Right renal cortex interstitium (tissue), 3 donors: ENCODE measurements at places on chromosomes 4 and X. TPM values are rescaled to one million over a fixed set of nuclear protein-coding genes. Genes with fewer than 3 reads are reported as not detected.

DNA sequence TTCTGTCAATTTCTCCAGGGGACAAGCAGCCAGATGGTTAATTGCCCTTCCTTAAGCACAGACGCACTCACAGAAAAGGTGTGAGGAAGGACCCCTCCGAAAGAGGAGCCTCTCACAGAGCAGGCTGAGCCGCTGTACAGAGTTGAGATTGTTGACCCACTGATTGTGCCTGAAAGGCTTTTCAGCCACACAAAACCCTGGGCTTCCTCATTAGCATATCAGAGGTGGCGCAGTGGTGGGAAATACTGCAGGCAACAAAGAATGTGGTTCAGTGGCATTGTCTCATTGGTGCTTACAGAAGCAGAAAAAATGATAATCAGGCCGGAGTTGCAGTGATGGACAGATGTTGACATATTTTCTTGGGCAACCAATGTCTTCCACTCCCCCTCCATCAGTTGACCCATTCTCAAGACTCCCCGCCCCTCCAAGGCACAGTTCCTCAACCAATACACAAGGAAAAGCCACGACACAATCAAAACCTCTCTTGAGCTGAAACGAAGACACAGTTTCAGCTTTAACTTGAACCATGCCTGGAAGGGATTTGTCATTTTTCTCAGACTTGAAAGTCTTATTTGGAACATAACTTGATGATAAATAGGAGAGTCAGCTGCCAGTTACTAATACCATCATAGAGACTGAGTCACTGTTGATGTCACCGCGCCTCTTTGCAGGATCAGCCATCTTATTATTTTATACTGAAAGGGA lies 53.1 kb downstream of the ATXN3L start:
- DNase-seq: no peak

DNA sequence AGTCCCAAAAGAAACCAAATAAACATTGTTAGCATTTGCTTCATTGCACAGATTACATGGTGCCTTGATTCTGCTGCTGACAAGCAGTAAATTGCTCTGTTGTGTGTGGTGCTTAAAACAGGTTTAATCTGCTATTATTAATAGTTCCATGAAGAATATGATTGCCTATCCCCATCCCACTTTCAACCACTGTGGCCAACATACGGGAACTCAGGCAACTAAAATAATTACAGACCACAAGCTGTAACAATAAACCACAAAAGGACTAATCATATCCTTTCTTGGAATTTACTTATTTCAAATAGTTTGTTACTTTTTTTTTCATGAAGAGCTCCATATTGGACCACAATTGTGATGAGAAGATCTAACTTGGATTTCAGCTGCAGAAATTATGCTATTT lies 131.5 kb downstream of the PACRGL start:
- DNase-seq: no peak

DNA sequence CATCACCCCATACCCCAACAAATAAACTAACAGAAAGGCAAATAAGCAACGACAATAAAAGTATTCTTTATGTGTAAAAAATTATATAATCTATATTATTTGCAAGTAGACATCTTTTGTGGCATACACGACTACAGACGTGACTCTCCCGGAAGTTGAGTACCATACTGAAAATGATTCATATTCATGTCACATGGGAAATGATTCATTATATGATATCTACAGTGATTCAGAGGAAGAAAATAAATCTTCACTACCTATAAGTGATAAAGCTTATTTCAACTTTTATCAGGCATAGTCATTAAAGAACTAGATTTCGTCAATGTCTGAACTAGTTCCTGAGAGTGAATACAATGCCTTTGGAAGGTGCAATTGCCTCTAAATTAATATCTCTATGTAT lies 4.6 kb upstream of the ANTXR2 start:
- no peak for DNase-seq

GRCh38 chr4:130985371-130985770 lies 1889.4 kb downstream of the C4orf33 start:
- DNase-seq: no peak

DNA sequence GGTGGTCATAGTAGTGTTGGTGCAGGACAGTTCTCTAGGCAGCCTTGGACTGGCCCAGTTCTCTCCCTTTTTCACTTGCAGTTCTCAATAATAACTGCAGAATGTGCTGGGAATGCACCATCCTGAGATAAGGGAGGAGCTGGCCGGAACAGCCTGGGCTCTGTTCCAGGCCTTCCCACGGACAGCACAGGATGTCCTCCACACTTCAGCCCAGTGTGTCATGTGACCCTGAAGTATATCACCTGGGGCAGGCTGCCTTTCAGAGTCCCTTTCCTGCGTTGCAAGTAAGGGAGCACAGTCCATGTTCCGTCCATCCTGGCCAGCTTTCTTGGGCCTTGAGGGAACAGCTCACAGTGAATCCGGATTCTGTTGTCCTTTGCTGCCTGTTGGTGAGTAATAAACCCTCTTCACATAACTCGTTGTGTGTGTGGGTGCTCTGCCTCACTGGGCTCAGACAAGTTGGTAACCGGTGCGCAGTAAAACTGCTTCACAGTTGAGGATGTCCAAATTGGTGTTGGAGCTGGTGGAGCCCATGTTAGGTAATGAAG lies 32.3 kb upstream of the BBS12 start:
- DNase-seq: no peak

DNA sequence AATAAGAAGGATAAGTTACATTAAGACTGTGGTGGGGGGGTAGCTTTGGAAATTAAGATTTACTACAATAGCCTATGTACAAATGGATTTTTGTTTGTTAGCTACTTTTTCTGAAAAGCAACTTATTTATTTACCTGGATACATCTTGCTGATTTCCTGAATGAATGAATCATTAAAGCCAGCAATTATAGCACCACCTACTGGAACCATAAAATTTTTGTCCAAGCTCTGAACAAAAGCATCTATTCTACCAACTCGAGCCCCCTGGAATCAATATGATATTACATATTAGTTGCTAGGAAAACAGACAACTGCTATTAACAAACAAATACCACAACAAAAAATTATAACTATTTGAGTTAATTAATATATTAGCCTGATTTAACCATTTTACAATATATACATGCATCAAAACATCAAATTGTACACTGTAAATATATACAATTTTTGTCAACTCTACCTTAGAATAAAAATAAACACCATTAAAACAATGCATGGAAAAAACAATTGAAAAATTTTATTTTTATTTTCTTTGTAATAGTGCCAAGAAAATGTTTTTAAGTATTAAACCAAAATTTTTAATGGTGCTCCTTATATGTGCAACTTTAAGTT lies 15.3 kb downstream of the SEPSECS start:
- DNase-seq: no peak

- DNase-seq: no peak
Measured at GRCh38 chr4:87375719-87376291, 15.2 kb downstream of the HSD17B11 start.

DNA sequence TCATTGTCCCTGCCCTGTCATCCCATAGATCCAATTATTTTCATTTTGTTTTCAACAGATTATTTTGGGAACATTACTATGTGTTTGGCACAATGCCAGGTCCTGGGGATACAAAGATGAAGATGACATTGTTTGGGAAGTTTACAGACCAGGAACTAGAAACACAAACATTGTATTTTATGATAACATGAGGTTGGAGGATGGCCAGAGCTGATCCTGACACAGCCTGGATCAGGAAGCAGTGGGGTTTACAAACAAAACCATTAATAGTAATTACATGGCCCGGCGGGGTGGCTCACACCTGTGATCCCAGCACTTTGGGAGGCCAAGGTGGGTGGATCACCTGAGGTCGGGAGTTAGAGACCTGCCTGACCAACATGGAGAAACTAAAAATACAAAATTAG lies 29.9 kb downstream of the CLRN2 start:
- DNase-seq: no peak

DNA sequence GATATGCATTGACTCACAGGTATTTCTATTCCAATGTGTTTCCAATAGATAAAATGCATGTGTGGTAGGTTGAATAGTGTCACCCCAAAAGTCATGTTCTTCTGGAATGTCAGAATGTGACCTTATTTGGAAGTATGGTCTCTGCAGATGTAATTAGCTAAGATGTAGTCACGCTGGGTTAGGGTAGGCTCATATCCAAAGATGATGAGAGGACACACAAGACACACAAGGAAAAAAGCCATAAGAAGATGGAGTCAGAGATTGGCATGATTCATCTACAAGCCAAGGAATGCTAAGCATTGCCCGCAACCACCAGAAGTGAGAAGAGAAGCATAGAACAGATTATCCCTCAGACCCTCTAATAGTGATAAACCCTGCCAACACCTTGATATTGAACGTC lies 17.5 kb downstream of the ZNF330 start:
- DNase-seq: no peak

- no peak for DNase-seq
Measured at GRCh38 chrX:106898462-106898861, 4.7 kb downstream of the RIPPLY1 start.

DNA sequence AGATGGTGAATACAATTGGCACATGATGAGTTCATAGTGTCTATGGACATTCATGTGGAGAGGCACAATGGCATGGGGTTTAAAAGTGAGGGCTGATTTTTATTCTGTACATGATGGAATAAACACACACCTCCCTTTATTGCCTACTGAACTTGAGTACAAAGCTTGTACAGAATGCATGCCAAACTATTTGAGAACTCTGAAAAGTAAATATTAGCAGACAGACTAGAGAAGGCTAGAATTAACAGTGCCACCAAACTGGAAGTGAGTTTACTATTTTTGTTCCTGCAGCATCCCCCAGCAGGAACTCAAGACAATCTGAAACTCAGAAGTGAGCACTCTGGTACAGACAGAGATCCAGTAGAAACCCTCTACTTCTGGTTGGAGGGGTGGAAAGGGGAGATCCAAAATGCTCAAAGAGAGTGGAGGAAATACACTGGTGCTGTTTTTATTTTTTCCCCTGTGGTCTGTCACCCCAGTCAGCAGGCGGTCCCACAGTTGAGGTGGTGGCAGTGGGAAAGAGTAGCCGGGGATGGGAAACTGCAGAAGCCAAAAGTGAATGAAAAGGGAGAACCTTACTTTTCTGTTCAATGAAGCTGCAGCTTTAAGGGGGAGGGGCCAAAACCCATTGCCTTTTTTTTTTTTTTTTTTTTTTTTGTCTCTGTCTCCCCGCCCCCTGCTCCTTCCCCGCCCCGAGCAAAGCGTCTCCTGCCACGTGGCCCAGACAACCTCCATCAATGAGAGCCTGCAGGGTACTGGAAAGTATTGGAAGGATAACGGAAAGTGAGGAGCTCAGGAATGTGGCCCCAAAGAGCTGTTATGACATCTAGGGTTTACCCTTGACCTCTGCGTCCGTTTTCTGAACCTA lies 20.5 kb downstream of the AKAP4 start:
- DNase-seq: no peak

- DNase-seq: no peak
Measured at GRCh38 chrX:47228550-47229270, 4.1 kb upstream of the USP11 start.

DNA sequence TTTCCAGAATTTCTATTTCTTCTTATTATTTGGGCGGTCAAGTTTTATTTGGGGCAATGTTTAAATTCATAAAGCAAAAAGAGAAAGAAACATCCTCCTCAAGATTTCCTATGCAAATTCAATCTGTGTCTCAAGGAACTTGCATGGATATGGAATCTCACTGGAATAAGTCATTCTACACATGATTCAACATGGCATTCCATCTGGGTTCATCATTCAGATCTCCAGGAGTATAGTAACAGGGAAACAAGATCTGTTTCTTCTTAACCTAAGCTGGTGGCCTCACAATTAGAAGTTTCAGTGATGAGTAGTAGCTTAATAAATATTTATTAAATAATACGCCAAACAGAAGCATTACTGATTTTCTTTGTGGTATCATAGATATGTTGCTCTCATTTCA lies 19.8 kb downstream of the KLHL34 start:
- DNase-seq: no peak

GRCh38 chr4:76801621-76802235 lies 96.2 kb downstream of the SOWAHB start:
- DNase-seq: no peak

GRCh38 chr4:81984746-81985145 lies 389.0 kb downstream of the HNRNPD start:
- no peak for DNase-seq

DNA sequence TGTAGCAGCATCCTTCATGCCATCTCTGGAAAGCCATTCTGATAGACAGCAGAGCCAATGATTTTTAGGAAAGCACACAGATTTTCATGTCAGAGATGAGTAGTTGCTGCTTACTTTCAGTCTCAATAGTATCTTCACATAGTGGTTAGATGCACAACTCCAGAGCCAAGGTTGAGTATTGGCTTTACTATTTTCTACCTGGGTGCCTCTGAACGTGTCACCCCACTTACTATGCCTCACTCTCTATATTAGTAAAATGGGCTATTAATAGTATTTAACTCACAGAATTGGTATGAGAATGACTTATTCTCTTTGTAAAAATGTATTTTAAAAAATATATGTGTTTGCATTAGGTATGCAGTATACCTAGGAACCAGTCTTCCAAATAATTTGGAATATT lies 108.8 kb upstream of the STIM2 start:
- no peak for DNase-seq

DNA sequence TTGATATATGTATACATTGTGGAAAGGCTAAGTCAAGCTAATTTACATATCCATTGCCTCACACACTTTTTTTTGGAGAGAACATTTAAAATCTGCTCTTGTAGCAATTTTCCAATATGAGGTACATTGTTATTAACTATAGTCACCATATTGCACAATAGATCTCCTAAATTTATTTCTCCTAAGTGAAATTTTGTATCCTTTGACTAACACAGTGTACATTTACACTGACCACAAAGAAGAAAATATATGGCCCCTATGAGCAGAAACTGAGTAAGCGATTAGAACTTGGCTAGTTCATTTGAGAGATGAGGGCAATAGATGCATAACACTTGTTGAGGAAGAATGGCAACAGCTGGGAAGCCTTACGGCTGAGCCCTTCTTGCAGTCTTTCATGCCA lies 20.3 kb upstream of the GUCY1B1 start:
- DNase-seq: no peak

- DNase-seq: no peak
Measured at GRCh38 chrX:100995469-100995868, 26.0 kb downstream of the ARL13A start.

DNA sequence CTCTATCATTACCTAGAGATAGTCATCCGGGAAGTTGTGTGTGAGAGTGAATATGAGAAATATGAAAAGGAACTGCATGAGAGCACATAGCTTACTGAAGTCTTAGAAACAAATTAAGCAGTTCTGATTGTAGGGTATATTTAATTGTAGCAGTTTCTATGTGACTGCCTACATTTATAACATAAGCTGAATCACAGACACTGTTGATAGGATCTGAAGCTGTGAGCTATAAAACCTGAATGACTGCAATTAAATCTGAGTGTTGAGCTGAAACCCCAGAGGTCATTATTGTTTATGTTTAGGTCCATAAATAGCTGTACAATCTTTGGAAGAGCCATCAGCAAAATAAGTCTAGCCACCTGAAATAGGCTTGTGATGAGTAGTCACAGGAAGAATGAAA lies 210.1 kb upstream of the CXCL13 start:
- DNase-seq: no peak

RXFP1 gene
- polyA plus RNA-seq: 0.22 TPM

SATL1 gene
- polyA plus RNA-seq: 0.65 TPM

GABRQ gene
- polyA plus RNA-seq: 1.4 TPM

ZNF141 gene
- 27.6 TPM for polyA plus RNA-seq

GLRB gene
- polyA plus RNA-seq: 14.8 TPM

TBX22 gene
- polyA plus RNA-seq: 3.2 TPM
